NCI-H774 (cell line): ENCODE measurements at places on chromosomes 4 and X.

GRCh38 chr4:46123913-46124755 lies at the start of gene GABRG1:
GABRG1 (minus strand) TSS chr4:46124054; CDS start chr4:46123913, 141 bp downstream.
- peak; percentile 71 for DNase-seq

DNA sequence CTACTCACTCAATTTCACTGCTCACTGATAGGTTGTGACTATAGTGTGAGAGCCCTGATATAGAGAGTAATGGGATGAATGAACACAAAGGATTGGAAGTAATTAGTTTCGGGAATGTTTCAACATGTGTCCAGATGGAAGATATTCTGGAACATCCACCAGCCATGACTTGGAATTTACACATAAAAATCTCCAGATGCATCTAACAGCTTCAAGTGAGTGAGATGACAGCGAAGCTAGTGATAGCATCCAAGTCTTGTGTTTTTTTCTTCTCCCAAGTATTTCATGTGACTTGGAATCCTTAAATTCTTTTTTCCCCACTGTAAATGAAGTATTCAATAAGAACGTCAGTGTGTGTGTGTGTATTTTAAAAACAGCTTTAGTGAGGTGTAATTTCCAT lies 82.1 kb downstream of the CLDN34 start:
- DNase-seq: no peak

DNA sequence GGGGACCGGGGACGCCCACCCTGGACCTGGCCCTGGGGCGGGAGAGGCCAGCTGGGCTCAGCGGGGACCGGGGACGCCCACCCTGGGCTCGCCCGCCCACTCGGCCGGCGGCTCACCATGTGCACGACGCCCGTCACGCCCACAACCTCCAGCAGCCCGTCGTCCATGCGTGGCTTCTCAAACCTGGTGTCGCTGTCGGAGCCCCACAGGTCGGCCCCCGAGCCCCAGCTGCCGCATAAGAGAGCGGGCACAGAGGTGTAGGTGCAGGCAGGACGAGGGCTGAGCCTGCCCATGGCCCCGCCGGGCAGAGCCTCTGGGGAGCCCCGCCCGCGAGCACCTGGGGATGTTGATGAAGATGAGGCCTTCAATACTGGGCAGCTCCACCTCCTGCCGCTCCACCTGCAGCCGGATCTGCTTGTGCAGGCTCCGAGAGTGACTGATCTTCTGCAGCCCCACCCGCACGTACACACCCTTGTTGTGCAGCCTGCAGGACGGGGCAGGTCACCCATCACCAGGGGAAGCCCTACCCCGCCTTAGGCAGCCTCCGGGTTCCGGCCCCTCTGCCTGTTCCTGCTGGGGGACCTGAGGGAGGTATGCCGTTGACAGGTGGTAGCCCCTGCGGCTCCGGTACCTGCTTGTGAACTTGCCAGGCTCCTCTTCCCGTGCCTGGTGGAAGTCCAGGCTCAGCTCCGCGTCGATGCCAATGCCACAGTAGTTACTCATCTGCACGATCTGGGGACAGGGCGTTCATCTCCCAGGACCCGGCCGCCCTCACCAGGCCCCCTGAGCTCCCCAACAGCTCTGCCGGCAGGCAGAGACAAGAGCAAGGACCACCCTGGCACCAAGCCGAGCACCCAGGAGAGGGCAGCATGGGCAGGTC lies 11.8 kb downstream of the DGKQ start:
- no peak for DNase-seq

GRCh38 chrX:41265615-41266014 lies 68.3 kb upstream of the DDX3X start:
- no peak for DNase-seq

GRCh38 chr4:87995435-87995834 lies 12.0 kb upstream of the PKD2 start:
- DNase-seq: no peak

- no peak for DNase-seq
Observed at GRCh38 chr4:101763576-101763975, 27.0 kb upstream of the BANK1 start.

GRCh38 chr4:5712517-5712916 lies 1.5 kb downstream of the EVC start:
- DNase-seq: no peak

GRCh38 chr4:115054836-115055235 lies 58.6 kb downstream of the NDST4 start:
- no peak for DNase-seq

DNA sequence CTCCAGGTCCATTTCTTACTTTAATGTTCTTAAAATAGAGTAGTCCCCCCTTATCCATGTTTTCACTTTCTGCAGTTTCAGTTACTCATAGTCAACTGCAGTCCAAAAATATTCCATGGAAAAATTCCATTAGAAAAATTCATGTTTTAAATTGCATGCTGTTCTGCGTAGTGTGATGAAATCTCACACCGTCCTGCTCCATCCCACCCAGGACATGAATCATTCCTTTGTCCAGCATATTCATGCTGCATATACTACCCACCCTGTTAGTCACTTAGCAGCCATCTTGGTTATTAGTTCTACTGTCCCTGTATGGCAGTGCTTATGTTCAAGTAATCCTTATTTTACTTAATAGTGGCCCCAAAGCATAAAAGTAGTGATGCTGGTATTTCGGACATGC lies 5.4 kb upstream of the PDLIM5 start:
- DNase-seq: no peak

GRCh38 chr4:83071116-83071515 lies 36.1 kb downstream of the COPS4 start:
- DNase-seq: no peak

- DNase-seq: peak; percentile 0
Observed at GRCh38 chr4:170089274-170089667, 485 bp downstream of the AADAT start.

DNA sequence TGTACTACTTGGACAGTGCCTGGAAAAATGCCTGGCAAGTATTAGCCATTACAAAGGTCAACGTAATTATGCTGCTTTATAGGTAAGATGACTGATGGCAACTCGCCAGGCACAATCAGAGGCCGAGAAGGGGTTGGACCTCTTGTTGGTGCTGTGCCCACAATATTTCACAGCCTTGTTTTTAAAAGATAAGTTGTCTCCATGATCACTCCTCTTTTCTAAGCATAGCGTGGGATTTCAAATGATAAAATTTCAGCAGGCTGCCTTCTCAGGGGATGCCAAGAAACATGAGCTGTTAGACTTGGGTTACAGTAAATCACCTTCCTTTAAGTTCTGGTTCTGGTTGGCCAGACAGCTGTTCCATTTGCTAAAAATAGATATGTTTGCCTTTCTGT lies 26.9 kb downstream of the HOPX start:
- DNase-seq: peak; percentile 10

DNA sequence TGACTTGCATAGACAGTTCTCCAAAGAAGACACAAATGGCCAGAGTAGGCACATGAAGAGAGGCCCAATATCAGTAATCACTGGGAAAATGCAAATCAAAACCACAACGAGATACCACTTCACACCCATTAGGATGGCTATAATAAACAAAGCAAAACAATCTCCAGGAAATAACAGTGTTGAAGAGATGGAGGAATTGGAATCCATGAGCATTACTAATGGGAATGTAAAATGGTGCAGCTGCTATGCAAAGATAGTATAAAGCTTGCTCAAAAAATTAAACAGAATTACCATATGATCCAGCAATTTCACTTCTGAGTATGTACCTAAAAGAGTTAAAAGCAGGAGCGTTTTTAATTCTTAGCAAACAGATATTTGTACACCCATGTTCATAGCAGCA lies 17.0 kb upstream of the TMEM33 start:
- no peak for DNase-seq

DNA sequence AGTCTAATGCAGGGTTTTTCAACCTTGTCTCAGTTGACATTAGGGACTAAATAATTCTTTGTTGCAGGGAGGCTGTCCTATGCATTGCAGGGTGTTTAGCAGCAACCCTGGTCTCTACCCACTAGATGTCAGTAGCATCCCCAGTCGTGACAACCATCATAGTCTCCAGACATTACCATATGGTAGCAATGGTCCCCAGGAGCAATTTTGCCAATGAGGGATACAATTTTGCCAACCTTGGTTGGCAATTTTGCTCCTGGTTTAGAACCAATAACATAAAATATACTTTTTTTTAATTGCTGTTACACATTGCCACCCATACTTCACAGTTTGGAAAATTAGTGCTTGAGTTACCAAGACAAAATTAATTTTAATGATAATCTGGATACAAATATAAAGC lies 6.0 kb downstream of the EREG start:
- DNase-seq: no peak

GRCh38 chrX:153674219-153674851 lies 722 bp upstream of the PNCK start:
- DNase-seq: no peak
